ENCODE measurements at places on chromosomes 5 and 9. TPM values are rescaled to one million over a fixed set of nuclear protein-coding genes. Genes with fewer than 3 reads are reported as not detected.

Gene RASGEF1C
- 0.59 TPM for total RNA-seq

GRCh38 chr9:38372762-38373619 lies 19.5 kb upstream of the ALDH1B1 start:
- DNase-seq = no peak

GRCh38 chr5:116075191-116075831 lies 9.5 kb upstream of the COMMD10 start:
- DNase-seq = no peak

GRCh38 chr9:128442150-128442549 lies 13.7 kb upstream of the ODF2 start:
- no peak for DNase-seq

Data from Right ventricle myocardium superior (tissue), 1 donor.